ENCODE measurements at places on chromosomes 3 and 15. TPM values are rescaled to one million over a fixed set of nuclear protein-coding genes. Genes with fewer than 3 reads are reported as not detected.
A peak's percentile ranks its signal among the peaks of the same experiment; 100 is the strongest.

The SLC7A14 gene
- total RNA-seq, result not detected

The CFAP91 gene
- total RNA-seq, result not detected

DNA sequence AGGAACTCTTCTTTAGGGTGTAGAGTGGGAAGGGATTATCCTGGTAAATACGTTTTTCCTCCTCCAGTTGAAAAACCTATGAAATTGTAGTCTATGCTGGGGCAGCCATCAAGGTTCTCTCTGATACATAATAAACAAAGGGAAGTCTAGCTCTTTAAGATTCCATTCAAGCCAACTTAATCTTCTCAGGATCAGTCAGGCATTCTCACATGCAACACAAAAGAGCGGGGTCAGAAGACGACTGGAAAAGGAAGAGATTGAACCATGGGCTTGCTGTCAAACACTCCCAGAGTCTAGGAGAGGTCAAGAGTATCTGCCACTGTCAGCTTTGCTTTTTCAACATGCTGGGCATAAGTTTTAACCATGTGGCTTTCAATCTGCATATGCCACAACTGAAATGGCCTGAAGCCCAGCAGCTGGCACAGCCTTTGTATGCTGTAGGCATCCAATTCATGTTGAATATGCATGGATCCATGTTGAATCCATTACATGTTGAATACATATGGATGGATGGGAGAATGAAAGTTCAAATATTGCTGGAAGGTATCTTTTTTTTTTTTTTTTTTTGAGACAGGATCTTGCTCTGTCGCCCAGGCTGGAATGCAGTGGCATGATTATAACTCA, 8.5 kb downstream of the TRAT1 start:
- no peak for DNase-seq
- peak overlapping the region; percentile 53 for H3K27ac ChIP-seq
- peaks cover 71% of the 10 kb centered on the region for H3K36me3 ChIP-seq
- peaks cover 83% of the 10 kb centered on the region for H3K4me1 ChIP-seq
- H3K4me3 ChIP-seq, result no peak overlapping the region

The KCNMB2 gene
- total RNA-seq, result not detected

DNA sequence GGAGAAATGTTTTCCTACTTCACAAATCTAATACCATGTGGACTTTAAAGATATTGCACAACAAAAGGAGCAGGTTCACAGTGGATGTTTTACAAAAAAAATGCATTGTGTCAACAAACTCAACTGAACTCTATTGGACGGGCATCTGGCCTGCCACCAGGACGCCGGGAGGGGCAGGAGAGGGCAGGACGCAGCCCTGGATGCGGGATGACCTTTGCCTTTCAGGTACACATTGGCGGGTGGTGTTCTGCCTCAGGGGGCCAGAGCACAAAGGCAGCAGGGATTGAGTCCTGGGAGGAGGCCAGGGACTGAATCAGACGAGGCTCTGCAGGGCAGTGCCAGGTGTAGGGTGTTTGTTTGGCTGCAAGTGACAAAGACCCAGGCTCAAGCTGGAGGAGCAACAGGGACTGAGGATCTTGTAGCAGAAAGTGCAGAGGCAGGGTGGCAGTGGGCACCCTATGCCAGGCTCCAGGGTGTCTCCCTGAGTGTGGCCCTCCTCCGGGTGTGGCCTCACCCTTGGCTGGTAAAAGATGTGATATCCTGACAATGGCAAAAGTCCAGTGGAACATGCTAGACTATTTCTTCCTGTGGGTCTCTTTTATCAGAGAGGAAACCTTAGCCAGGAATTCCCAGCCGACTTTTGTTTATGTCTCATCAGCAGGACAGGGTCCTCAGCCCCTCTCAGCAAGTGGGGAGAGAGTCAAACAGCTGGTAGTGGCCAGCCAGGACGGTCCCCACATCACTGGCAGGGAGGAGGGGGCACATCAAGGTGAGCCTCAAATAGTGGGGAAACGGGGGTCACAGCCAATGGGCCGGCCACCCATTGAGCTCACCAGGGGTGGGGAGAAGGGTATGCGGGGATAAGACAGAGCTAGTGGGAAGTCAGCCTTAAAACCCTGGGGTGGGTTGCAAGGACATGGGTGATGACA, 29.7 kb upstream of the KLF13 start:
- no peak overlapping the region for H3K4me3 ChIP-seq
- H3K4me1 ChIP-seq, result no peaks in the 10 kb centered on the region
- H3K36me3 ChIP-seq, result no peaks in the 10 kb centered on the region

GRCh38 chr3:2468816-2469215, 370.1 kb downstream of the CNTN4 start:
- H3K27ac ChIP-seq, result no peak overlapping the region
- no peaks in the 10 kb centered on the region for H3K36me3 ChIP-seq
- H3K4me1 ChIP-seq, result no peaks in the 10 kb centered on the region
- H3K27me3 ChIP-seq, result no peaks in the 10 kb centered on the region

DNA sequence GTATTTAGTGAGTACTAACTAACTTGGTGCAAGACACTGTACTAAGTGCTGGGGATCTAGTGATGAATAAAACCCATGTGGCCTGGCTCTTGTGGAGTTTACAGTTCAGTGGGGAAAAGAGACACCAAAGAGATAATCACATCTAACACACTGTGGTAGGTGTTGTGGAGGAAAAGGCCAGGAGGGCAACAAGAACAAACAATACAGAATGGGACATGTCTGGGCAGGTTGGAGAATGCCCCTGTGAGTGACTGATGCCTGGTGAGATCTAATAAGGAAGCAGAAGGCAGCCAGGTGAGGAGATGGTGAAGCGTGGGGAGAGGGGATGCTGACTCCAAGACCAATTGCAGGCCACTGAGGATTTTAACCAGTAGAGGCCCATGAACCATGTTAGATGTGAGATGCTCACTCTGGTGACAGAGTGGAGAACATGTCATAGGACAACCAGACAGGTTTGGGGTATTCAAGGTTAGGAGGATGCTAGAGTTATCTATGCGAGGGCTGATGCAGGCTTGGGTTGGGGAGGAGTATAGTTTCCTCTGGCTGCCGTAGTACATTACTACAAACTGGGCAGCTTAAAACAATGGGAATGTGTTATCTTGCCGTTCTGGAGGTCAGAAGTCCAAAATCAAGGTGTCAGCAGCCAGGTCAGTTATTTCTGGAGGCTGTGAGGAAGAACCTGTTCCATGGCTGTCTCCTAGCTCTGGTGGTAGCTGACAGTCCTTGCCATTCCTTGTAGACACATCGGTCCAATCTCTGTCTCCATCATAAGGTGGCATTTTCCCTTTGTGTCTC, 81.4 kb downstream of the ARNT2 start:
- H3K4me1 ChIP-seq, result no peaks in the 10 kb centered on the region
- no peak overlapping the region for H3K27ac ChIP-seq
- DNase-seq, result no peak
- H3K27me3 ChIP-seq, result peaks cover 8% of the 10 kb centered on the region
- H3K4me3 ChIP-seq, result no peak overlapping the region

- DNase-seq, result no peak
- H3K4me3 ChIP-seq, result no peak overlapping the region
- H3K36me3 ChIP-seq, result no peaks in the 10 kb centered on the region
- H3K27ac ChIP-seq, result no peak overlapping the region
- H3K4me1 ChIP-seq, result no peaks in the 10 kb centered on the region
Measured at GRCh38 chr3:10935028-10935427, 57.5 kb upstream of the SLC6A1 start.

DNA sequence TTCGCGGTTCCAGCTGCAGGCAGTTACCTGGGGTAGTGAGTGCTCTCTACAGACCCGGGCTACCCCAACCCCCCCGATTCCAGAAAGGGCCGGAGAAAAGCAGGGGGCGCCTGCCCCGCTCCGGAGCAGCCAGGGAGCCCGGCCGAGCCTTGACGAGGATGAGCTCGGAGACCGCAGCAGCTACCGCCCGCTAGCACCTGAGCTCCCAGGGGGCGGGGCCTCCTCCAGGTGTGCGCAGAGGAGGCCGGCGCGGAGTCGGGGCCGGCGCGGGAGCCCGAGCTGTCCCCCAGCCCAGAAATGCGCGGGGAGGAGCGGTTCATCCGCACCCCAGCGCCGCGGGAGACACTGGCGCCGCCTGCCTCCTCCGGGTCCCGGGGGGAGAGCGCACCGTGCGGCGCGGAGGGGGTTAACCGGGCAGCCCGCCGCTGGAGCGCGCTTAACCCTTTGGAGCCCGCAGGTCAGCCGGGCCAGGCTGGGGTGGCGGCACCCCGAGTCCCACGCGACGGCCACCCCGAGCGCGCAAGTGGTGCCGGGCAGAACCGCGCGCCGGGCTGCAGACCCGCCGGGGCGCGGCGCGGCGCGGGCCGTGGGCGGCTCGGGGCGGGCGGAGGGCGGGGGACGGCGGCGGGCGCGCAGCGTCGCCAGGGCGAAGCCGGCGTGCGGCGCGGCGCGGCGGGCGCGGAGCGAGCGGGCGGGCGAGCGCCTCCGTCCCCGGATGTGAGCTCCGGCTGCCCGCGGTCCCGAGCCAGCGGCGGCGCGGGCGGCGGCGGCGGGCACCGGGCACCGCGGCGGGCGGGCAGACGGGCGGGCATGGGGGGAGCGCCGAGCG, at the start of gene CACNA1D:
TSS of gene CACNA1D (plus strand) at position 649 of the 829 bp plus-strand sequence. CDS start 556 bp downstream, outside the sequence.
- no peaks in the 10 kb centered on the region for H3K36me3 ChIP-seq
- DNase-seq, result no peak
- H3K27me3 ChIP-seq, result peaks cover 72% of the 10 kb centered on the region
- no peak within 1 kb of the TSS for H3K27ac ChIP-seq
- H3K4me1 ChIP-seq, result peaks cover 6% of the 10 kb centered on the region

DNA sequence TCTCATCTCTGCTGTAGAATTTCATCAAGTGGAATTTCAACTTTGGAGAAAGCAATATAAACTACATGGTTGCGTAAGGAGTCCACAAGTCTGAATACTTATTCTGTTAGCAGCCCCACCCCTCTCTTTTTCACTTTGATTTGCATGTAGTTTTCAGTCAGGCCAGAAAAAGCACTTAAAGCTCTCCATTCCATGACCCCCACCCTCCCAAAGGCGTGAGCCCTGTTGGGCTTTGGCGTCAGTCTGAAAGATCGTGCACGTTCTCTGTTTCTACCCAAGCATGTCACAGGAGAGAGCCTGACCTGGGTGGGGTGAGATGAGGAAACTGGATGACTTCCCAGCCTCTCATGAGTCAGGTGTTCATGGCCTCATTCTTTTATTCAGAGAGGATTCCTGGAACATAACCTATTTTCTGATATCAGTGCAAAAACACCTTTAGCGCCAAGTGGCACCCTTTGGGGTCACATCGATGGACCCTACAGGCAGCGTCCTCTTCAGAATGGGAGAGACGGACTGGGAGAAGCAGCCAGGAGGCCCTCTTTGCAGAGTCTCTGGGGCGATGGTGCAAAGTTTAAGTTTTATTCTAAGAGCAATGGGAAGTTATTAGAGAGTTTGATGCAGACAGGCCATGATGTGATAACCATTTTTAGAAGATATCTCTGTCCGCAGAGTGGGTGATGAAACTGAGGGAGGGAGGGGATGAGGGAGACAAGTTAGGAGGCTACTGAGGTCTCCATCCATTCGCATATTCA, 55.8 kb downstream of the LSM3 start:
- peaks cover 7% of the 10 kb centered on the region for H3K4me1 ChIP-seq
- no peak overlapping the region for H3K27ac ChIP-seq
- H3K4me3 ChIP-seq, result no peak overlapping the region
- H3K36me3 ChIP-seq, result no peaks in the 10 kb centered on the region
- H3K27me3 ChIP-seq, result peaks cover 29% of the 10 kb centered on the region

DNA sequence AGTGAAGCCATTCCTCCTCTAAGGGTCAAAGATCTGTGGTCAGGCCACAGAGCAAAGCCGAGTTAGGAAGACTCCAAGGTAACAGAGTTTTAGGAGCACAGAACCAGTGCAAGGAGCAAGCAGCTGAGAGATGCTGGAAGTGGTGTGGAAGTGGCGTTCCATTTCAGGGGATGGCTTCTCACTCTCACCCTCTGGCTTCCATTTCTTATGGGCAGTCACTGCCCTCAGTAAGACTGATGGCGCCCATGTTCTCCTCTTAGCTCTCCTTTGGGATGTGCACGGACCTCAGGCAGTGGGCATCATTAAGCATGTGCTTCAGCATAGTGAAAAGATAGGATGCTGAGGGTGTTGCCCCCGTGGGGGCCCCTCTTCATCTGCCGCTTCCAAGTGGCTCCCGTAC, 90.3 kb downstream of the ASB7 start:
- H3K27me3 ChIP-seq, result peaks cover 29% of the 10 kb centered on the region
- no peaks in the 10 kb centered on the region for H3K4me1 ChIP-seq
- H3K4me3 ChIP-seq, result no peak overlapping the region
- DNase-seq, result no peak

The GMPS gene
- 96.9 TPM for total RNA-seq

DNA sequence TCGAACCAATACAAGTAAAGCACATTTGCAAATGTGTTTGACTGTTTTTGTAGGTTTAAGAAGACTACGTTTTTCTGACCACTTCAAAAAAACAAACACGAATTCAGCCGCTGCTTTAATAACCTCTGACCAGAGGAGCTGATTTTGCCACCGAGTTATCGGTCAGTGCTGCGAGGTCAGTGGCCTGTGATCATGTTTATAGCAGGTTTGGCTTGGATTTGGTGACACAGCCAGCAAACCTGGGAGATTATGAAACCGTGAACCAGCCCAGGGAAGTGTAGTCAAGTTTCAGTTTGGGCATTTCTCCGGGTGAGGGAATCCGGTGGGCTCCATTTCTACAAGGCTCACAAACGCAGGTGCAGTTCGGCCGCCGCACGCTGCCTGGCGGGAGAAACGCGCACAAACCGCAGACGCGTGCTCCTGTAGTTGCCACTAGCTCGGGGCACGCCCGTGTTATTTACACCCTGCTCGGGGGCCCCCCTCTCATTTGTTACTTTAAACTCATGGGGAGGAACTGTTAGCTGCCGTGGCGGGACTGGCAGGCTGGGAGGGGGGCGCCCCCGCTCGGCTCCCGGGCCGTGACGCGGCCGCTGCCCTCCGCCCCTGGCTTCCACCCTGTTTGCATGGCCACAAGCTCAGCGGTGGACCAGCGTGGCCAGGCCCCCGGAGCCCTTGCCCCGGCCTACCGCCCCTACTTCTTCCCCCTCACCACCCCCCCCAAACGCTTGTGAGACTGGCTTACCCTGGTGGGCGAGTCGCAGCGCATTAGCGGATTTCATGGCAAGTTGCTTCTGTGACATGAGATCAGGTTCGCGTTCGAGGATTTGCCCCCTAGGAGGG, 13.6 kb upstream of the ONECUT1 start:
- H3K27me3 ChIP-seq, result peaks cover 92% of the 10 kb centered on the region
- H3K36me3 ChIP-seq, result no peaks in the 10 kb centered on the region
- peaks cover 16% of the 10 kb centered on the region for H3K4me1 ChIP-seq
- H3K27ac ChIP-seq, result no peak overlapping the region
- peak overlapping the region; percentile 6 for H3K4me3 ChIP-seq

Measured in activated CD8-positive, alpha-beta memory T cell treated with anti-CD3 and anti-CD28 coated beads, Interleukin-2, amount 10 ng/mL, durations not matched to agents 7 days and 5 days (primary cell).